ENCODE measurements at places on chromosomes 3 and 15.
A peak's percentile ranks its signal among the peaks of the same experiment; 100 is the strongest.

DNA sequence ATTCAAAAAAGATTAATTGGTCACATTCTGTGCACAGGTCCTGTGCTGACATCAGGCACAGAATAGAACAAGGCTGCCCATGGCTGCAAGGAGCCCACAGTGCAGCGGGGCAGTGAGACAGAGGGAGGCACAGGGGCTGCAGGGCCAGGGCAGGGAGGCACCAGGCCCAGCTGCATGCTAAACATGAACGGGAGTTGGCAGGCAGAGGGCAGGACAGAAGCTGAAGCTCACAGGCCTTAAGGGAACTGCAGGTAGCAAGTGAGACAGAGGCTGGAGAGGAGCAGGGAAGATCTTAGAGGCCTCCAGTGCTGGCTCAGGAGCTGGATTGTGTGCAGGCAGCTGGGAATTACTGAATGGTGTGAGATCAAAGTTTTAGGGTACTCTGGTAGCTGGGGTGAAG is 26.2 kb downstream of the IDH3A start:
- no peak for DNase-seq

DNA sequence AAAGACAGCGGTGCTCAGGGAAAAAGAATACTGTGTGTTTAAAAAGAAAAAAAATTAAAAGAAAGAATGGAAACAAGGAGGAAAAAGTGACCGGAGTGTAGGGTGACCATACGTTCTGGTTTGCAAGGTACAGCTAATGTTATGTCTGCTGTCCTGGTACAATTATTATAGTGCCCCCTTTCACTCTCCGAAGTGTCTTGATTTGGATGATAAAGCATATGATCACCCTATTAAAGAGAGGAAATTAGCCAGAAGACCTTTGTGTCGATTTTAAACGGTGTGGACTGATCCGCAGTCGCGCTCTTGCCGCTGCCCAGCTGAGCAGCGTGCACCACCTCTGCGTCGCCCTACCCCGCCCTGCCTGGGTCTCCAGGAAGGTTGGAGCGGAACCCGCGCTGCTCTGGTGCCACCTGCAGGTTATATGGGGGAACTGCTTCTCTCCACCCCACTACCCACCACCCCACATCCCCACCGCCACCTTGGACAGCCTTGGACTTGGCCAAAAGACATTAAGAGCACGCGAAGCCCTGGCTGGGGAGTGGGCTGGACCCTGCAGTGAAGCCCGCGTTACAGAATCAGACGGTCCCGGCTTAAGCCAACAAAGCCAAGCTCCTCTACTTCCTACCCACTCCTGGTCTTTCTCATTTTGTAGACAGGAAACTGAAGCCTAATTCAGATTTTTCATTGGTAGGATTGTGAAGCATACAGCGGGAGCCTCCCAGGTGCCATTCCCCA is 41.2 kb upstream of the UBE2Q2 start:
- DNase-seq = peak; percentile 66

- DNase-seq = no peak
These were observed 189.8 kb downstream of the SLCO3A1 start for GRCh38 chr15:92043283-92043682.

DNA sequence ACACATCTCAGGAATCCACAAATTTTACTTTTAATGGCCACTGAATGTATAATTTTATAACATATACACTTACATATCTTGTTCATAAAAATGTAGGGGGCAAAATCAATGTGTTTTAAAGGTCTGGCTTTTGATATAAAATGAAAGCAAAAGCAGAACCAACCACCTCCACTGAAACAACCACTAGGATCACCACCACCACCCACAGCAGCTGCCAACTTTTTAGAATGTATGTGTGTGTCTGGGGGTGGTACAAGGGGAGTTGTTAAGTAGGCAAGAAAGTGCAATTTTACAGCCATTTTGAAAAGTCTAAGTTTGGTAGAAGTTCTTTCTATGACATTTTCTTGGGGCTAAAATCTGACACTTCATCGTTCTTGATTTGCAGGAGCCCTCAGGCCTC is 44.0 kb downstream of the OTOL1 start:
- DNase-seq = no peak

GRCh38 chr15:69104050-69104750 is 56.2 kb upstream of the GLCE start:
- DNase-seq = no peak

DNA sequence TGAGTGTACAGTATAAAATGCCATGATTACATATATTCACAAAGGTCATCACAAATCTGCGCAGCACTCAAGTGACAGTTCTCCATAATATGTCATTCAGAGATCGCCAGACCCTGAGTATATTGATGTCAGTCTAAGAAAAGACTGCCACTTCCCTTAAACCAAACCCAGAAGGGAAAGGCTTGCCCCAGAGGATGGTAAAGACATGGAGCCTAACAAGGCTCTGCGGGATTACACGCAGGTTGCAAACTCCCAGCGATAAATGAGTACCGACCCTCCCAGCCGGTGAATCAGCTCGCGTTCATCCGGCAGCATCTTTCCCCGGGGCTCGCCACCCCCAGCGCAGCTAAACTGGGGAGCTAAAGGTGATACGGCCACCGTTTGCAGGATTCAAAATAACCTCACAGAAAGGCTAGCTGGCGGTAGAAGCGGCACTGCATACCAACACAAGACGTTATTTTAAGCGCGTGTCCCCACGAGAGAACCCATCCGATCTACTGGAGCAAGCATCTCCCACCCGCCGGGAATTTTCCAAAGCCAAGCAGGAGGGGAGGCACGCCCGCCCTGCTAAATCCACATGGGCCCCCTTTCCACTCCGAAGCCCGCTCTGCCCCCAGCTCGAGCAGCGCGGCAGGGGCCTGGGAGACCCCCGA is 643 bp downstream of the MYO5A start:
- peak; percentile 35 for DNase-seq

GRCh38 chr3:120047686-120048085 is 46.6 kb downstream of the GSK3B start:
- no peak for DNase-seq

All from stimulated activated CD8-positive, alpha-beta memory T cell treated with anti-CD3 and anti-CD28 coated beads, Interleukin-7, amount 100 ng/mL, for 4 hours (primary cell).